ENCODE measurements at places on chromosomes 6 and 20.
A peak's percentile ranks its signal among the peaks of the same experiment; 100 is the strongest.

DNA sequence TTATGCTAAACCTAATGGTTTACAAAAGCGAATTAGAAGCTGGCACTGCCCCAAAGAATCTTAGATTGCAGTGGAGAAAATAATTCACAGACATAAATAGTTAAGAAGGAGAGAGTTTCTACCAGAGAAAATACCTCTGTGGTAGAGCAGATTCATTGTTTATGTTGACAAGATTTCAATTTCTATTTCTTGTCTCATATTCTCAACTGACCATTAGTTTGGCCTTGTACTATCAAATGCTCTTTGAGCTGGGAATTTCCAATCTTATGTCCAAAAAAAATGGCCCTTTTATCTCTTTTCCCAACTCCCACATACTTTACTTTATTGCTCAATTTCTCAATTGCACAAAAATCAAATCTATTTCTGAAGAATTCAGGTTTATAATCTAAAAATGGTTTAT, 804.1 kb upstream of the CITED2 start:
- no peak for DNase-seq

GRCh38 chr20:57374931-57375651, 16.1 kb upstream of the RBM38 start:
- DNase-seq = no peak

DNA sequence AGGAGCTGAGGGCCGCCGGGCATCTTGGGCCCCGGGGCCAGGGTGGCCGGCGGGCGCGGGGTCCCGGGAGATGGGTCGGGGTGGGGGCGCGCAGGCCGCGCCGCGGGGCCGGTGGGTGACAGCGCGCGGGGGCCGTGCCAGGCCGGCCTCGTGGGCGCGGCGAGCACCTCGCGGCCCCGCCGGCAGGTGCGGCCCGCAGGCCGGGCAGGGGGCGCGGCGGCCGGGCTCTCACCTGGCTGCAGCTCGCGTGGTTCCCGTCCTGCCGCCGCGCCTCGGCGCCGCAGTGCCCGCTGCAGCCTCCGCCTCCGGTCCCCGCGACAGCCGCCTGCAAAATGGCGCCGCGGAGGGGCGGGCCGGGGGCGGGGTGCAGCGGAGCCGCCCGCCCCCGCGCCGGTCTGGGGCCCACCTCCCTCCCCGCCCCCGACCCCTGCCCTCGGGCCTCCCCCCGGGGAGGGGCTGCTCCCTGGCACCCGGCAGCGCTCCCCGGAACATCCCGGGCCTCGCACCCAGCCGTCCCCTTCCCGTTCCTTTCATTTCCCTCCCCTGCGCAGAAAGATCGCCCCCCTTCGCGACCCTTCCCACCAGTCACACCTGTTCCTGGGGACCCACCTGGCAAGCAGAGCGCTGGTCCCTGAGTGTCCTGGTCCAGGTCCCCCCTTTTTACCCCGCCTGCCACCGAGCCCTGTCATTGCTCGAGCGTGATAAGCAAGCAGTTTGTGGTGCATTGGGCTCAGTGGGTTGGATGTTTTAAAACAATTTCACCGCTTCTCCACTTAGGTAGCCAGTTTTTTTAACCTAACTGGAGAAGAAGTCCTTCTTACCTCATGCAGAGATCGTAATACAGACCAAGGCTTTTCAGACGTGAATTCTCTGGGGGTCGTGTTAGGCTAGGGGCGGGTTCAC, at the start of gene SLC23A2:
Gene SLC23A2, minus strand, starts transcription at position 337 of the 903 bp plus-strand sequence. CDS start 68,948 bp downstream, outside the sequence.
- DNase-seq = peak; percentile 19

- DNase-seq = no peak
These were observed 9.4 kb upstream of the ARFGEF2 start for GRCh38 chr20:48912065-48912464.

All from muscle of arm (tissue), 14 donors.